Aortic smooth muscle cell (primary cell): ENCODE measurements at places on chromosomes 5 and 9. TPM values are rescaled to one million over a fixed set of nuclear protein-coding genes. Genes with fewer than 3 reads are reported as not detected.

Gene EFNA5
- total RNA-seq = 11.9 and 18.2 TPM in 2 replicates

Gene NMUR2
- not detected in 2 replicates for total RNA-seq

Gene TMEM167A
- 71.7 and 76.2 TPM in 2 replicates for total RNA-seq

Gene DIRAS2
- total RNA-seq = under 0.01 TPM in 1 of 2 replicates, not detected in the other

Gene COL23A1
- not detected in 2 replicates for total RNA-seq

Gene NDOR1
- total RNA-seq = 3.1 and 3.3 TPM in 2 replicates

Gene BRD8
- 38.8 and 46.0 TPM in 2 replicates for total RNA-seq

Gene NR2F1
- 4.8 and 5.2 TPM in 2 replicates for total RNA-seq

Gene PCYOX1L
- 6.9 and 8.1 TPM in 2 replicates for total RNA-seq

Gene ACTBL2
- 0.06 TPM in 1 of 2 replicates, not detected in the other for total RNA-seq

Gene IFNA2
- not detected in 2 replicates for total RNA-seq

Gene OGN
- total RNA-seq = 2.0 and 16.8 TPM in 2 replicates

Gene PCAT7
- total RNA-seq = 0.06 TPM in 1 of 2 replicates, not detected in the other

Gene PCDHA10
- total RNA-seq = under 0.01 and 0.06 TPM in 2 replicates

Gene SIL1
- 83.8 and 86.5 TPM in 2 replicates for total RNA-seq

Gene HINT1
- total RNA-seq = 192 and 236 TPM in 2 replicates

Gene ARL14EPL
- not detected in 2 replicates for total RNA-seq

Gene GALT
- 26.8 and 34.8 TPM in 2 replicates for total RNA-seq

Gene TEK
- 2.1 and 3.4 TPM in 2 replicates for total RNA-seq

Gene KCNMB1
- total RNA-seq = 0.99 and 1.3 TPM in 2 replicates

Gene TRAPPC13
- 29.6 and 35.2 TPM in 2 replicates for total RNA-seq

Gene CDH9
- total RNA-seq = not detected in 2 replicates

Gene LHX3
- not detected in 2 replicates for total RNA-seq

Gene CNTFR
- not detected in 2 replicates for total RNA-seq

Gene NTRK2
- 0.26 and 0.62 TPM in 2 replicates for total RNA-seq

Gene MUSK
- 0.13 and 0.56 TPM in 2 replicates for total RNA-seq

Gene NOXA1
- 0.53 and 0.56 TPM in 2 replicates for total RNA-seq

Gene ZNG1A
- 12.8 and 34.3 TPM in 2 replicates for total RNA-seq

Gene GPR21
- total RNA-seq = 0.87 and 1.1 TPM in 2 replicates

Gene RALGDS
- 13.4 and 19.8 TPM in 2 replicates for total RNA-seq

Gene IL3
- total RNA-seq = not detected in 2 replicates

Gene DMGDH
- total RNA-seq = 1.7 and 2.1 TPM in 2 replicates

Gene DAPK1
- total RNA-seq = 28.4 and 35.7 TPM in 2 replicates

Gene GABRA6
- not detected in 2 replicates for total RNA-seq

Gene WDR31
- 2.1 and 2.9 TPM in 2 replicates for total RNA-seq

Gene SPATA31C1
- total RNA-seq = not detected in 2 replicates

Gene CFAP77
- not detected in 2 replicates for total RNA-seq

Gene GADD45G
- total RNA-seq = 0.31 and 0.53 TPM in 2 replicates

Gene STKLD1
- 0.44 and 0.79 TPM in 2 replicates for total RNA-seq

Gene PRPF4
- total RNA-seq = 22.1 and 29.7 TPM in 2 replicates

Gene CD180
- 0.06 TPM in 1 of 2 replicates, not detected in the other for total RNA-seq

Gene DND1
- total RNA-seq = 0.13 and 0.19 TPM in 2 replicates

Gene SEC16A
- total RNA-seq = 18.2 and 24.9 TPM in 2 replicates

Gene TMEM215
- total RNA-seq = not detected in 2 replicates

Gene PCDHA2
- total RNA-seq = 0.06 TPM in 1 of 2 replicates, not detected in the other

Gene CDC14B
- total RNA-seq = 22.1 and 33.7 TPM in 2 replicates

Gene LCN9
- not detected in 2 replicates for total RNA-seq
